ENCODE measurements at places on chromosomes 13 and 19.
A peak's percentile ranks its signal among the peaks of the same experiment; 100 is the strongest.

GRCh38 chr19:10603084-10603872 is 16.2 kb upstream of the AP1M2 start:
- DNase-seq = no peak

DNA sequence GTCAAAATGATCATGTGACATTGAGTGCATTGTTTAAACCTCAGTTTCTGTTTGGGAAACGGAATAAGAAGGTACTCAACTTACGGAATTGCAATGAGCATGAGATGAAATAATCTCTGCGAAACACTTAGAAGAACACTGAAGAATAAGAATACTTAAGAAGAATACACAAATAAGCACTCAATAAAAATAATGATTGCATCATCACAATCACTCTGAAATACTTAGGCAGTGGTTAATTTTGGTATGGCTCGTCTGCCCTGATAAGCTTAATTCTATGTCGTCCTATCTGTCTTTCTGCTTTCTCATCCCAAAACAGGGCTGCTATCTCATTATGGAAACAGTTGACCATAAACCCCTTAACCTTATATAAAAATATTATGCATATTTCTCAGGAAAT is 823.6 kb downstream of the DIAPH3 start:
- DNase-seq = no peak

- DNase-seq = peak; percentile 7
These were observed 1.0 kb upstream of the OR7C2 start for GRCh38 chr19:14940266-14940665.

- no peak for DNase-seq
These were observed 41.6 kb downstream of the TM9SF2 start for GRCh38 chr13:99542788-99543406.

DNA sequence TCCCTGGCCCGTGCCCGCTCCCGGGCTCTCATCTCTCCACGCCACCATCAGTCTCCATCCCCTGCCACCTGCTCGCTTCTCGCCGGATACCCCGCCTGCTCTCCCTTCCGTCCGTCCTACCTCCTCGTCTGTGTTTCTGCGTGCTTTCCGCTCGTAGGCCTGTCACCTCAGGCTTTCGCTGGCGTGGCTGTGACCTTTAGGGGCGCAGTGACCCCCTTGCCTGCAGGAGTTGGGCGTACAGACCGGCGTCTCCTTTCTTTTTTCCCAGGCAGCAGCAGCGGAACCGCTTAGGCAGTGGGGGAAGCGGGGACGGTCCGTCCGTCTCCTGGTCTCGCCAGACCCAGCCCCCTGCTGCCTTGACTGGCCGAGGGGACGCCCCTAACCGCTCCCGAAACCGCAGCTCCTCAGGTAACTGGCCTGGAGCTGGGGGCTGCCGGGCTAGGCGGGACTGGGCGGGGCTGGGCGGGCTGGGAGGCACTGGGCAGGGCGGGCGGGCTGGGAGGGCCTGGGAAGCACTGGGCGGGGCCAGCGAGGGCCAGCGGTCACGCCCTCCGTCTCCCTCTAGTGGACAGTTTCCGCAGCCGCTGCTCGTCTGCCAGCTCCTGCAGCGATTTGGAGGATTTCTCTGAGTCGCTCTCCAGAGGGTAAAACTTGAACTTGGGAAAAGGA is 6.3 kb downstream of the PGLYRP1 start:
- peak; percentile 47 for DNase-seq

DNA sequence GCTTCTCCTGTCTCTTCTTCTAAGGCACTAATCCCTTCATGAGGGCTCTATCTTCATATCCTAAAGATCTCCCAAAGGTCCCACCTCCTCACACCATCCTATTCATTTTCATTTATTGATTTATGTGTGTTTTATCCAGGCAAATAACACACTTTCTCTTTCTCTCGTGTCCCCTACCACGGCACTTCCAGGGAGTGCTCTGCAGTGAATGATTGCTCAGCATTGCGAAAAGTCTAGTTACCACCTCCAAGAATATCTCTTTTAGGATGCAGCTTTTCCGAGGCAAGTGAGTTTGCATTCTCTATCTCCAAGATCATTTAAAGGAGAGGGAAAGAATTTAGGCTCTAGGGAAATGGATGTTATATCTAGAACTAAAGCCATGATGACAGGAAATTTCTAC is 101.7 kb downstream of the MIPEP start:
- no peak for DNase-seq

GRCh38 chr19:5718579-5719273 is 1.2 kb downstream of the LONP1 start:
- no peak for DNase-seq

- no peak for DNase-seq
These were observed 28.6 kb upstream of the ZNF492 start for GRCh38 chr19:22605275-22606211.

GRCh38 chr13:106527445-106527801 is 8.0 kb downstream of the EFNB2 start:
- DNase-seq = no peak

- no peak for DNase-seq
These were observed 9.9 kb downstream of the MYDGF start for GRCh38 chr19:4660181-4660791.

- DNase-seq = no peak
These were observed 22.6 kb downstream of the RXFP2 start for GRCh38 chr13:31761951-31762350.

DNA sequence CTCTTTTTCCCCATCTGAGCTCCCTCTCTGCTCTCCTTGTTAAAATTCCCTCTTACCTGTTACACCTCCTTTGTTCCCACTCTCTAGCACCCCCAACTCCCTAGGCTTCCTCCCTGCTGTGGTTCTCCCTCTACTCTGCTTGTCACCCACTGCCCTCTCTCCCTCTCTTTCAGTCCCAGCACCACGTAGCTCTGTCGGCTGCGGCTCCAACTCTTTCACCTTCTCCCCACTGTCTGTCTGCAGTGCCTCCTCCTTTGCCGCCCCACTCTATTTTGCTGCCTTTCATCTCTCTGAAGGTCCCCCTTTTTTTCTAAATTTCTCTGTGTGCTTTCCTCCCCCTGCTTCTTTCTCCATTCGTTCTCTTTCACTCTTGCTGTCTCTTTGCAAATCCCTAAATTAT is 1.1 kb downstream of the ZNF836 start:
- DNase-seq = no peak

- DNase-seq = no peak
These were observed at the start of gene LRFN3 for GRCh38 chr19:35935911-35936737. LRFN3 (plus strand) TSS chr19:35936374; CDS start chr19:35939426, 3,052 bp downstream.

DNA sequence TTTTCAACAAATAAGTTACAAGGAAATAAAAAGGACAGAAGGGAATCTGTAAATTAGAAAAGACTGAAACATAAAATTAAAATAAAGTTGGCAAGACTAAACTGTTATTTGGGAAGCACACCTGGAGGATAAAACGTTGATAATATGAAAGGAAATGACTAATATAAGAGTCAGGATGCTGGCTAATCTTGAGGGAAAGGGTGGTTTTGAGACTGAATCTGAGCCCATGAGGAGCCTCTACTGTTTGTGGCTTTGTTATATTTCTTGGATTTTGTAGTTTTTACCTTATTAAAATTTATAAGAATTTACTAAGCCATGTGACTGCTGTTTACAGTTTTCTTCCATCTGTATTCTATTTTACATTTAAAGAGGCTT is 718.0 kb upstream of the SPRY2 start:
- DNase-seq = no peak

- no peak for DNase-seq
These were observed 1.2 kb upstream of the DPY19L3 start for GRCh38 chr19:32404213-32404932.

GRCh38 chr19:2214251-2214650 is 21.9 kb downstream of the PLEKHJ1 start:
- no peak for DNase-seq

- no peak for DNase-seq
These were observed 2.6 kb downstream of the HMG20B start for GRCh38 chr19:3575260-3575741.

DNA sequence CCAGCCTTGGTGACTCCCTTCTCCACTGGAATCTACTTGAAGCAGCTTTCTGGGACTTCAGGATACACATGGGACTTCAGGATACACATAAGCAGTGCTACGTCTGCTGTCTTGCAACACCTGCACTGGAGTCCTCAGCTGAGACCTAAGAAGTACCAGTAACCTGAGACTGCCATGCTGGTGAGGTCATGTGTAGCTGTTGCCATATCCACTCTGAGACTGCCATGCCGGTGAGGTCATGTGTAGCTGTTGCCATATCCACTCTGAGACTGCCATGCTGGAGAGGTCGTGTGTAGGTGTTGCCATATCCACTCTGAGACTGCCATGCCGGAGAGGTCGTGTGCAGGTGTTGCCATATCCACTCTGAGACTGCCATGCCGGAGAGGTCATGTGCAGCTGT is 937.9 kb downstream of the EFNB2 start:
- DNase-seq = no peak
